COR-L47 (cell line): ENCODE measurements at places on chromosomes 2 and 18.

GRCh38 chr2:114219456-114219855 is 223.0 kb upstream of the DPP10 start:
- DNase-seq: no peak

- DNase-seq: no peak
Observed at GRCh38 chr2:239321596-239322415, 79.0 kb downstream of the HDAC4 start.

- DNase-seq: no peak
Observed at GRCh38 chr2:127811397-127812321, 688 bp upstream of the WDR33 start.

DNA sequence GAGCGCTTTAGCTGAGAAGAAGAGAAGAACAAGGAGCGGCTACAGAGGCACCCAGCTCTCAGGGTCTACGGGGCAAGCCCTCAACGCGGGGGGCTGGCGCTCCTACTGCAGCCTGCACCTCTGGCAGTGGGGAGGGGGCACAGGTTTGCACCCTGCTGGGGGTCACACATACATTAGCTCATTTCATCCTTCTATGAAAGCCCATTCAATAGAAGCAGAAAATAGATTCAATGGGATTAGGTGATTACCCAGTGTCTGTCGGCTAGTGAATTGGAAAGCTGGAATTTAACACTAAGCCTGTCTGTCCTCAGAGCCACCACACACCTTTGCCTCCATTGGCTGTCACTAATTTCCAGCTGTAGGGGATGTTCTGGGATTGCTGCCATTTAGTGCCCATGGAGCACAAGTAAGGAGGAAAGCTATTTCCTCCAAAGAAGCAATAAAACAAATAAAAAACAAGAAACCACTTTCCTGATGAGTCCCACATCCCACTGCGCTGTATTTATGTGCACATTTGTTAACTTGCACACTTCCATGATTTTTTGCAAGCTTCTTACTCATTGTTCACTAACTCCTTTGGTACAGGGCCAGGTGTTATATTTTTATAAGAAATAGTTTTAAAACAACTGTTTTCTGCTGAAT is 319.6 kb upstream of the REV1 start:
- DNase-seq: no peak

- DNase-seq: no peak
Observed at GRCh38 chr2:9473308-9473984, 905 bp upstream of the IAH1 start.

GRCh38 chr2:48733067-48733503 is 22.4 kb downstream of the LHCGR start:
- peak; percentile 23 for DNase-seq

GRCh38 chr2:19435815-19436214 is 77.4 kb upstream of the OSR1 start:
- DNase-seq: no peak

- no peak for DNase-seq
Observed at GRCh38 chr18:5518179-5518770, 25.5 kb downstream of the EPB41L3 start.

DNA sequence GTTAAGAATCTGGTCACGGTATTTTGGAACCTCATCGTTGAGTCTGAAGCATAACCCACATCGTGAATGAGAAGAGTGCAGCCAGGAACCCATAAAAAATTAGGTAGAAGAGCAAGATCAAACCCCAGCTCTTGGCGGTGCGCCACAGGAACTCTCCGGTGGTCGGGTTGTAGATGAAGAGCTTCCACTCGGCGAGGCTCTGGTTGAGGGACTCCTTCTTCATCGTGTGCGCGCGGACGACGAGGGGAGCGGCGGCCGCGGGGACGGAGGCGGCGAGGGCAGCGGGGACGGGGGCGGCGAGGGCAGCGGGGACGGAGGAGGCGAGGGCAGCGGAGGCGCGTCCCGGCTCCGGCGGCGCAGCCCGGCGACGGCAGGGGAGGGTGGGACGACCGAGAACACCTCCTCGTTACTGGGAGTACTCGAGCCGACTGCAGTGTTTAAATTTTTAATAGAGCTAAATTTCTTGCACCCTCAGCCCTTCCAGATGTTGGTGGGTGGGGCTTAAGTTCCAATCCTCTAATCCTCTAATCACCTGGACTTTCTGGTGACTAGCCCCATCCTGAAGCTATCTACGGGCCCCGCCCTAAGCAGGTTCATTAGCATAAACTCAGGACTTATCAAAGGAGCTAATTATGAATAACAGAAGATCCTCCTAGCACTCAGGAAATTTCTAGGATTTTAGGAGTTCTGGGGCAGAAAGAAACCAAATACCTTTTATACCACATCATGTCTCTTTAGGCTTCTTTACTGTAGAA is 20.4 kb upstream of the PAPOLG start:
- no peak for DNase-seq

GRCh38 chr2:134785659-134786430 is 52.6 kb upstream of the ACMSD start:
- DNase-seq: no peak

DNA sequence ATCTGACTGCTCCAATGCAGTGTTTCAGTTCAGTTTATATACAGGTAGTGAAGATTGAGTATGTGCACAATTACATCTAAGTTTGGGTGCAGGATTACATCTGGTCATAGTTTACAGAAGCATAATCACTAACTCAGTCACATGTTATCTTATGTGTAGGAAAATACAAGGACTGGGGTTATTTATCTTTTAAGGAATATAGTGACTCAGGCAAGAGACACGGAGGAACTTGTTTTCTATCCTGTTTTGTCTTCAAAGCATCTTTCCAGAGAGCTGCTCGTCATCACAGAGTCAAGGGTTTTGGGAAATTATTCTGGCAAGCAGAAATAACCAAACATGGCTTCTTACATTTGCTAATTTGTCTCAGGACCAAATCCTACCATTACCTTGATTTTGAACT is 1371.5 kb upstream of the TMEFF2 start:
- DNase-seq: no peak

- DNase-seq: no peak
Observed at GRCh38 chr18:50853863-50854271, 25.1 kb upstream of the ME2 start.

GRCh38 chr18:36194600-36195315 is 7.5 kb downstream of the MOCOS start:
- DNase-seq: no peak

DNA sequence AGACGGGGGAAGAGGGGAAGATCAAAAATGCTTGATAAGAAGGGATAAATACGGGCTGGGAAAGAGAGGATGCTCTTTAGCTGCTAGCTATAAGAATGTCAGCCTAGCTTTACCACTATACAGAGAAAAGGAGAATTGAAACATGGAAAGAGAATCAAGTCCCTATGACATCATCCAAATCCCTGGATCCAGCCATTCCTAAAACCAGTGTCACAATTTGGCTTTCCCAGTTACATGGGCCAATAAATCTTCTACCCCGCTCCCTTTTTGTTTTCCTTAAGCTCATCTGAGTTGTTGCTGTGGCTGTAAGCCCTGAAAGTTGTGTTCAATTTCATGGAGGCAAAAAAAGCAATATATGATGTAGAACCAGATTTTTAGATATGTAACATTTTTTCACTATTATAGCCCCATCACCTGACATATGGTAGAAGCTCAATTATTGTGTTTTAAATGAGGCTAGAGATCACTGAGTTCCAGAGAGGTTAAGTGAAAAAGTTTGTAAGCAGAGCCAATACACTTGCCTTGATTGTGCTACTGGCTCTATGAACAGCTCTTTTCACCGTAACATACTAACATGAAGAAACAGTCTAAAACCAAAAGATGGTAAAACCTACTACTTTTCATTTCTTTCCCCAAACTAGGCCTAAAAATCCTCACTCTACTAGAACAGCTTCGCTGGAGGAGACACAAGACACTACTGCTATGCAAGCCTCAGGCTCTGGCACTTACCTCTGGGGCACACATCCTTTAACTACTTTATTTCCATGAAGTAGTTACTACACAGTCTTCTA is 4.3 kb downstream of the HNRNPLL start:
- no peak for DNase-seq

GRCh38 chr2:207135801-207136457 is 29.8 kb downstream of the KLF7 start:
- DNase-seq: no peak

DNA sequence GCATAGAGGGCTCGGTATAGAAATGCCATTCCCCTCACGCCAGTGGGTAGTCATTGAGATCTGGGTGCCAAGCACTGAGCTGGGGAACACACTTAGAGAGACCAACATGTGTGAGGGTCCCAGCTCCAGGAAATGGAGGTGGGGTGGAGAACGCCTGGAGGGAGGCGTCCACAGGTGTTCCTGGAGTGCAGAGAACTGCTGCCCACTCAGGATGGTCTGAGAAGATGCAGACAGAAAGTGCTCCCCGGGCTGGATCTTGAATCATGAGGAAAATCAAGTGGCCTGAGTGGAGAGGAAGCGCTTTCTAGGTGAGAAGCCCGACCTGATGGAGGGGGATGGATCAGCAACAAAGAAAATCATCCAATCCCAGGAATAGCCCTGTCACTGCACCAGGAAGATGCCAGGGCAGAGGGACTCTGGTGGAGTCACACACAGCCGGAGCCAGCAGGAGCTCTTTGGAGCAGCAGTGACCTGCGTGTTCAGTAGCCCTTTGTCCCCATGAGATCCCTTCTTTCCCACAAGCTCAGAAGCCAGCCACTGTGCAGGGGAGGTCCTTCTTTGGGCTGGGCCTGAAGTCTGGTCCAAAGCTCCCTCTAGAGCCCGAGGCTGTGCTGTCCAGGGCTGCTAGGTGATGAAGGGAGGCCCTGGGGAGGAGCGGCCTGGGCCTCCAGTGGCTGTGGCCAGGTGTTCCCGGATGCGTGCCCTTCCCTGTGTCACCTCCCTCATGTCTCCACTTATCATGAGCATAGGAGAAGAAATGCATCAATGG is 112.3 kb downstream of the RNF144A start:
- DNase-seq: no peak

- no peak for DNase-seq
Observed at GRCh38 chr18:77068321-77069312, 64.0 kb downstream of the MBP start.

DNA sequence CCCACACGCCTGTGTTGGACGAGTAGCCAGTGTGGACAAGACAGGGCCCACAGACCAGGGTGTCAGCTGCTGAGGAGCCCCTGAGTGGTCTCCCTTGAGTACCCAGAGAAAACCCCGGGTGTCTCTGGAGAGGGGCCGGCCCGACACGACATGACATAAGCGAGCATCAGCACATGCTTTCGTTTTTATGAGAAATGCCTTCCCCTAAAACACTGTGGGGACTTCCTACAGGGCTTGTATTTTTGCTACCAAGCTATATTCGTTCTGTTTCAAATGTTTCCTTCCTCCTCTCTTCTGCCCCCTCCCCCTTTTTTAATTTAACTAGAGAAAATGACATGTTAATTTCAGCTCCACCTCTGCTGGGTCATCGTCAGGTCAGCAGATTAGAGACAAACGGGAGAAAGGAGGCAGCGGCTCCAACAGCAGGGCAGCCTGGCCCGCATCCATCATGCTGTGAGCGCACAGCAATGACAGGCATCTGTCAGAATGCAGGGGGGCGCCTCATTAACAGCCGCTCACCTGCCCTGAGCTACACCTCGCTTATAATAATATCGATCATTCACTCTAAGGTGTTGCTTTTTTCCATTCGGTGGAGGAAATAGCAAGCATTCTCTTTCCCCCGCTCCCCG is 286.2 kb downstream of the ZNF516 start:
- peak; percentile 86 for DNase-seq

GRCh38 chr18:79458131-79458838 is 62.6 kb downstream of the NFATC1 start:
- no peak for DNase-seq

DNA sequence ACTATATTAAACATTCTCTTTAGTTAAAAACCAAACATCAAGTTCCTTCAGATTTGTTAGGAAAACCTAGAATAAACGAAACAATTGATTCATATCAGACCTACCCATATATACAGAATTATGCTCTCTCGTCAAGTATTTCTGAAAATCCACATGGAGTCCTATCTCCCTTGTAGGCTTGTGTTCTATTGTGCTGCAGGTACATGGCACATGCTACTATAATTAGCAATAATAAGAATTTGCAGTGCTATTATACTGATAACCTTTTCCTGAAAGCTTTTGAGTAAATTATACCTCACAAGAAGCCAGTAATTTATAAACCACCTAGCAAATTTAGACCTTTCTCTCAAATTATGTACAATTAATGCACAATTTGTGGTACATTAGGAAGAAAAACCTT is 158.6 kb upstream of the STK17B start:
- DNase-seq: no peak

- DNase-seq: no peak
Observed at GRCh38 chr2:29055601-29056000, 18.7 kb downstream of the PCARE start.

- no peak for DNase-seq
Observed at GRCh38 chr18:62876828-62877227, 161.5 kb downstream of the PHLPP1 start.

GRCh38 chr2:210460322-210461227 is 16.0 kb downstream of the LANCL1 start:
- DNase-seq: no peak

GRCh38 chr2:40210344-40210967 is 241.4 kb downstream of the SLC8A1 start:
- DNase-seq: no peak

GRCh38 chr18:75253784-75254183 is 43.2 kb downstream of the TSHZ1 start:
- no peak for DNase-seq

DNA sequence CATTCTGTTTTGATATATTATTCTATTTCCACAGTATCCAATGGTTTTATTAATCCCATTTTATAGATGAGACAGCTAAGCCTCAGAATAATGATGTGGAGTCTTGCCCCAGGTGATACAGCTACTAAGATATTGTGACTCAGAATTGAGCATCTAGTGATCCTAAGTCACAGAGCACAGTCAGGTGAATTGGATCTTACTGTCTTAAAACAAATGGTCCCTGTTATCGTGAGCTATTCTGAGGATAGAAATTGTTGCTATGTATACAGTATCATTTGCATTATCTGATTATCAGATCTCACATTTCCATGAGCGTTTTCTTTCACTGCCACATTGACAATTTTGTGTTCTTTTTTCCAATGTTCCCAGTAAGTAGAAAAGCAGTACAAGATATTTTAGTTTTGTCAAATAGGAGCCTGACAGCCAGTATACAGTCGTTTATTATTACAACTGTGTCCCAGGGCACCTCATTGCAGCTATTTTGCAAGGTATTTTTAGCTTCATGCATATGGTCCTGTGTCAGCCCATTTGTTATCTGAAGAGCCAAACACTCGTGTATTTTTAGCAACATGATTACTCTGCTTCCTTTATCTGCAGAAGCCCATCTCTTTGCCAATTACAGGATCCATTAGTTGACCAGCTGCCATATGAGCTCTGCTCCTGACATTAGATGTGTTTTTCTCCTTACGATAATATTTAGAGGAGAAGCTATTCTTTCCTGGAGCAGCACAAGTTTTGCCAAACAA is 25.1 kb upstream of the SGPP2 start:
- DNase-seq: peak; percentile 3

GRCh38 chr18:79576686-79577351 is 102.8 kb upstream of the CTDP1 start:
- peak; percentile 95 for DNase-seq

GRCh38 chr2:64609942-64610281 is 43.8 kb downstream of the SERTAD2 start:
- DNase-seq: no peak

DNA sequence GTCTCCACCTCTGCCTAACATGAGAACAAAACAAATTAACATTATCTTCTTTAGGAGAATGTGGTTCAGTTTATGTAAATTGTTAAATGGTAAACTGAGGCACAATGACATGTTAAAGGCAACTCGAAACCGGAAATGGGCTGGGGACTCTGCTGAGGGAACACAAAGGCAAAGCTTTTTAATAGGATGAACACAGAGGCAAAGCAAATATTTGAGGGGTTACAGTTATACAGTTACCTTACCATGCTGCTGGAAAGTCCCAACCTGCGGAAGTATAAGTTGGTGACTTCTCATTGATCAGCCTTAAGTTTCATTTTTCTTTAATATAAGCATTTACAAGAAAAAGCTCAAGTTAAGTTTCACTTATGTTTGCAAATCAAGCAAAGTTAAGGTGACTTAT is 195.0 kb downstream of the DLGAP1 start:
- DNase-seq: no peak
